ENCODE measurements at places on chromosomes 13 and 19.

DNA sequence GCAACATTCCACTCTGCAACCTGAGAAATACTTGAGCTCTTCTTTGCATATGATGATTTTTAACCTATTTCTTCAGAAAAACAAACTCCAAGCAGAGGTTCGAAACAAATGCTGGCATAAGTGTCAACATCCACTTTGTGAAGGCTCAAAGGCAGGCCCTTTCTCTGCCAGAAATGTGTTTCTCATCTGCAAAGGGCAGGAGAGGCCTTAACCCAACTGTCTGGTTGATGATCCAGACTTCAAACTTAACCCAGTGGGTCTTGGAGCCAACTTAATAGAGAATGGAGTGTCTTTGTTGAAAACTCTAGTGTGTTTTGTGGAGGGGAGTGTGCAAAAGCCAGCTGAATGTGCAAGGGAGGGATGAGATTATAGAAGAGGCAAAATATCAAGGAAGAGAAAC lies 28.3 kb upstream of the ZNF507 start:
- DNase-seq = no peak

- DNase-seq = no peak
Observed at GRCh38 chr13:35664747-35665146, 188.3 kb upstream of the MAB21L1 start.

- no peak for DNase-seq
Observed at GRCh38 chr19:35161434-35161743, 6.9 kb downstream of the FXYD5 start.

- DNase-seq = no peak
Observed at GRCh38 chr13:63864171-63864902, 2448.7 kb upstream of the PCDH20 start.

DNA sequence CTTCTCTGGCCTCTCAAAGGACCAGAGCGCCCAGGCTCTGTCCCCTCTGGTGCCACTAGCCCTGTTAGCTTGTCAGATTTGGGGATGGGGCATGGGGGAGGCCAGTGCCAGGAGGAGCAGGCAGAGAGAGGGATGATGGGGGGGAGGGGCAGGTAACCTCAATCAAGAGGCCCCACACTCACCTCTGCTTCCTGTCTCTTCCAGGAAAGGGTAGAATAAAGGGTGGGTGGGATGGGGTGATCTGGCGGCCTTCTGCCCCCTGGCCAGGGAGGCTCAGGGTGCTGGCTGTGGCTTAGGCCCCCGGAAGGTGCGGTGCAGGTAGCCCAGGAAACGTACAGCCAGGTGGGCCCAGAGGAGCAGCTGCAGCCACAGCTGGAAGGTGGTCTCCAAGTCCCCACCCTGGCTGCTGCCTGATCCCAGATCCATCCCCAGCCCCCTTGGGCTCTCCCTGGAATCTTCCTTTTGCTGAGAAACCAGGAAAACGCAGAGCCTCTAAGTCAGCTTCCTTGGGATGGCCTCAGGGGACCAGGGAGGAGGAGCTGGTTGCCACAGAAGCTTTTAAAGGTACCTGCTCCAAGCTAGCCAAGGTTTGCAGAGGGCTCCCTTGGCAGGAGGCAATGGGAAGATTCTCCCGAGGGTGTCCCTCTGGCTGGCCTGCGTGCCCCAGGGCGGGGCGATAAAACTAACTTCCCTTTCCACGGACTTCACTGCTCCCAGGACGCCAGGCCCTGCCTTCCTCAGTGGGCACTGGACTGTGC lies 5.3 kb downstream of the PRKACA start:
- DNase-seq = no peak

GRCh38 chr13:73060251-73061160 lies 1.7 kb downstream of the KLF5 start:
- no peak for DNase-seq

- DNase-seq = no peak
Observed at GRCh38 chr13:74466020-74466419, 331.8 kb upstream of the KLF12 start.

DNA sequence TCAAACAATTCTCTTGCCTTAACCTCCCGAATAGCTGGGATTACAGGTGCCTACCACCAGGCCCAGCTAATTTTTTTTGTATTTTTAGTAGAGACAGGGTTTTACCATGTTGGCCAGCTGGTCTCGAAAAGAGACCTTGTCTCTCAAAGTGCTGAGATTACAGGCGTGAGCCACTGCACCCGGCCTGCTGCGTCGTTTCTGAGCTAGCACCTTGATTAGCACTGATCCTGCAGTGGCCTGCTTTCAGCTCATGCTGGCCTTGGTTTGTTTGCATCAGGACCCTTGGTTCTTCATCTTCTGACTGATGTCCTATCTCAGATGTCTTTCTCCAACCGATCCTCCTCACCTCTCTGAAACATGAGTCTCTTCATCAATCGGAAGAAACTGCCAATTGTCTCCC lies 4.9 kb upstream of the TFDP1 start:
- no peak for DNase-seq

DNA sequence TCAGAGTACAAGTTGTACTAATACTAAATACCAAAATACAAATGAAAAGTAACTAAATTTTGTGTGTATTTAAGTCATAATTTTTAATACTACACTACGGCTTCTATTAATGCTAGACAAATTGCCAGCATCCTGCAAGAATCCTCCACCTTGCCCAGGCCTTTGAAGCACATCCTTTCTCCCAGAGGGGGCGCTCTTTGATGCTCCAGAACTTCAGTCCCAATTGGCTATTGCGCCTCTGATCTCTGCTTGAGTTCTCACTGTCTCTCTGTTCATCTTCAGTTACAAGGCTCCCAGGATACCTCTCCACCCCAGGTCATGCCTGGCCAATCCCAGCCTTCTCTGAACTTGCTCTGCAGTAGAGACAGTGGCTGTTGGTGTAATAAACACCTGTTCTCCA lies 141.0 kb downstream of the DCLK1 start:
- no peak for DNase-seq

DNA sequence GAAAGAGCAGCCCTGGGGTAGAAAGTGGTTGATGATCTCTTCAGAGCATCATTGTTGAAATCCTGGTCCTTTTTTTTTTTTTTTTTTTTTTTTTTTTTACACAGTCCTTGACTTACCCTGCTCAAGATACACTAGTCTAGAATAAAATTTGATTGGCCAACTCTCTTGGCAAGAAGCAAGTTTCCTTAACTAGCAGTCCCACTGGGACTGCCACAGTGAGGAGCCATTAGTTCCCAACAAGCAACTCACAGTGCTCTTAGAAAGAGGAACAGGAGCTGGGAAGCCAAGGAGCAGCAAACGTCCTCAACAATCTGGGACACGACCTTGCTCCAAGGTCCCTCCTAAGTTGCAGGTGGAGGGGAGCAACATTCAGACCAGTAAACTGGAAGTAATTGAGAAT lies 47.9 kb upstream of the INTS6 start:
- no peak for DNase-seq

- DNase-seq = no peak
Observed at GRCh38 chr13:30829833-30830637, 76.0 kb upstream of the MEDAG start.

DNA sequence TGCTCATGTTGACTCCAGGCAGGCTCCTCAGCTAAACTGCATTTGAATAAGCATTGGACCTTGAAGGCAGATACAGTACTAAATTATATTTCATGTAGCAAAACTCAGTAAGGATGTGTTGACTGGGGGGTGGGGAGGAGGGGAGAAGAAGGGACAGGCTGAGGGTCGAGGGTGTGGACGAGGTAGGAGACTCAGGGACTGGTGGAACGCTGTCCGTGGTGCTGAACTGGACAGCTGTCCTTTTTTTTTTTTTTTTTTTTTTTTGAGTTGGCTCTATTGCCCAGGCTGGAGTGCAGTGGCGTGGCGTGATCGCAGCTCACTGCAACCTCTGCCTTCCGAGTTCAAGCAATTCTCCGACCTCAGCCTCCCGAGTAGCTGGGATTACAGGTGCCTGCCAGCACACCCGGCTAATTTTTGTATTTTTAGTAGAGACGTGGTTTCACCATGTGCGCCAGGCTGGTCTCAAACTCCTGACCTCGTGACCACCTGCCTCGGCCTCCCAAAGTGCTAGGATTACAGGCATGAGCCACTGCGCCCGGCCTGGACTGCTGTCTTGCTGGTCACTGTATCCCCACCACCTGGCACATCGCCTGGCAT lies 33.2 kb upstream of the CASP14 start:
- no peak for DNase-seq

- no peak for DNase-seq
Observed at GRCh38 chr13:73697166-73697565, 437.0 kb downstream of the KLF12 start.

DNA sequence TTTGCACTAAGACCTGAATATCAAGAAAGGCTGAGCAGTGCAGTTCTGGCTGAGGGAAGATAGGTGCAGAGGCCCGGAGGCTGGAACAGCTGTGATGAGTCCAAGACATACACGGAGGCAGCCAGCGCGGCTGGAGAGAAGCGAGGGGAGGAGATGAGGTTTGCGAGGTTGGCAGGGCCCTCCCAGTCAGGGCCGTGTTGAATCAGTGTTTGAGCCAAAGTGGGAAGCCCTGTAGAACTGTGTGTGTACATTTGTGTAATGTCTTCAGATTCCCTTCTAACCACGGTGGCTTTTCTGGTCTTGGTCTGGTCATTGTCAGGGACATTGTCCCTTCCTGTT lies 34.9 kb downstream of the PAK4 start:
- DNase-seq = no peak

- DNase-seq = no peak
Observed at GRCh38 chr13:110964229-110965037, 49.6 kb upstream of the ANKRD10 start.

DNA sequence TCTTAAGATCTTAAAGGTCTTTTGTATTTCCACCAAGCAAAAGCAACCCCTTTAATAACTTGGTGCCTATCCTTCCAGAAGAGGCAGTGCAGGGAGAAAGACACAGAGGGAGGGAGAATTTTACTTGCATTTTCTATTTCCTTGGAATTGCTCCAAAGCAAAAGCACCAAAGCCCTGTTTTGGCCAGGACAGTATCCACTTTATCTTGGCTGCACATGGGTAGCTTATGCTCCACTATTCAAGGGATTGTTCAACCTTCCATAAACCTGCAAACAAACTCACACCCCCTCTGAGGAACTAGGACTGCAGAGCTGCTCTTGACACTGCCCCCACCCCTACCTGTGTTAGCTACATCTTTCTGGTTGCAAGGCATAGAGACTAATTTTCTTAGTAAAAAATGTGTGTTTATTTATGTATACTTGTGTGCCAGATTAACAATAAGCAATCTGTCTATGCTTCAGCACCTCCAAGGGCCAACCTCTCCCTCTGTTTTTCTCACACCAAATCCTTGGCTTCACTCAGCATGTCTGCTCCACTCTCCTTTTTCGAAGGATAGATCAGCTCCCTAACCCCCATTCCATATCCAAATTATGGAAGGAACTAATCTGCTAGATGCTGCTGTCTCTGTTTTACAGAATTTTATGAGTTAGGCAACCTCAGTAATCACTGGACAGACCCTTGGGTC lies 68.1 kb upstream of the KLF12 start:
- DNase-seq = no peak
